Breast epithelium (tissue), 4 donors: ENCODE measurements at places on chromosomes 3 and 15. TPM values are rescaled to one million over a fixed set of nuclear protein-coding genes. Genes with fewer than 3 reads are reported as not detected.

The GOLGA8G gene
- total RNA-seq = not detected

The IQCF5 gene
- not detected for total RNA-seq

DNA sequence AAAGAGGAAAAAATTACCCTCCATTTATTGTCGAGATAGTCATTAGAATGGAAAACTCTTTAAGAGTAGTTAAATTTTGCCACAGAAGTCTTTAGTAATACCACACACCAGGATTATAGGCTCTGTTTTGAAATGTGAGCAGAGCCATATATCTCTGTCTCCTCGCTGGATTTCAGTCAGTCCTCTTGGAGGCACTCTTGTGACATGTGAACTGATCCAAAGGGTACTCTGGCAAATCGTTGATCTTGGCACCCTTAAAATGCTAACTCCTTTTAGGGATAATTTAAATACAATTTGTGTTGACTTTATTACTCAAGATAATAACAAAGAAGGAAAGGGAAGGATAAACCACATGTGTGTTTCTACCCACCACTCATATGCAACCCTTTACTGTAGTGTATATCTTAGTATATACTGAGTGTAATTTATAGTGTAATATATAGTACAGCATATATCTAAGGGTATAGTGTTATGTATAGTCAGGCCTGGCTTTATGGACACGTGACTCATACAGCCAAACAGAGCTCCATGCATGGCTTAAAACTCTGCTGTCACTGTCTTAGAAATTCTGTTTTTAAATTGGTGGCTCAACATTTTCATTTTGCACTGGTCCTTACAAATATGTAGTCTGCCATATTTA lies 12.3 kb upstream of the KPNA4 start:
- DNase-seq = no peak

GRCh38 chr3:40104441-40104840 lies 205.1 kb upstream of the EIF1B start:
- no peak for DNase-seq

- no peak for DNase-seq
Measured at GRCh38 chr3:72077473-72078259, 292.7 kb upstream of the PROK2 start.

- DNase-seq = no peak
Measured at GRCh38 chr3:161070980-161071663, 34.0 kb downstream of the B3GALNT1 start.

- DNase-seq = no peak
Measured at GRCh38 chr3:62049033-62049432, 324.3 kb downstream of the FEZF2 start.

The AAGAB gene
- 23.2 TPM for total RNA-seq

DNA sequence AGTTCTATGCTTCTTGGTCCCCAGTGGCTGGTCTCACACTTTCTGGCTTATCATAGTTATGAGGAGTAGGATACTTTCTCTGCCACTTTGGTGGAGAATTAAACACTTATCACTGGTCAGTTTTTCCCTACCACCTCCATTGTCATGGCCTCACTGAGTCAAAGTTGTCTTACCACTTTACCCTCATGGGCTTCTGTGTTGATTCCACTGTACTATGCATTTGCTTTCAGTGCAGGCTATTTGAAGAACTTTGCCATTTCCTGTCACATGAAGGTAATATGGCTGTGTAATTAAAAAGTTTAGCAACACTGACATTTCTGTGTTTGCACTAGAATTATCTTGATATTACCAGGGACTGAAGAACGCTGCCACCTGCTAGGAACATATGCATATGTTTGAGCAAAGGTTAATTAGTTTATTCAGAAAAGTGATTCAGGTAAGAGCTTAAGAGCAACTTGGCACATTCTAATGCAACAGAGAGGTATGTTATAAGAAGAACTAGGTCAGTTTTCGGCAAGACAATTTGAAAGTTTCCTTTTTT lies 377.3 kb downstream of the PDCD6IP start:
- no peak for DNase-seq

GRCh38 chr3:176403531-176403930 lies 793.8 kb downstream of the TBL1XR1 start:
- no peak for DNase-seq

DNA sequence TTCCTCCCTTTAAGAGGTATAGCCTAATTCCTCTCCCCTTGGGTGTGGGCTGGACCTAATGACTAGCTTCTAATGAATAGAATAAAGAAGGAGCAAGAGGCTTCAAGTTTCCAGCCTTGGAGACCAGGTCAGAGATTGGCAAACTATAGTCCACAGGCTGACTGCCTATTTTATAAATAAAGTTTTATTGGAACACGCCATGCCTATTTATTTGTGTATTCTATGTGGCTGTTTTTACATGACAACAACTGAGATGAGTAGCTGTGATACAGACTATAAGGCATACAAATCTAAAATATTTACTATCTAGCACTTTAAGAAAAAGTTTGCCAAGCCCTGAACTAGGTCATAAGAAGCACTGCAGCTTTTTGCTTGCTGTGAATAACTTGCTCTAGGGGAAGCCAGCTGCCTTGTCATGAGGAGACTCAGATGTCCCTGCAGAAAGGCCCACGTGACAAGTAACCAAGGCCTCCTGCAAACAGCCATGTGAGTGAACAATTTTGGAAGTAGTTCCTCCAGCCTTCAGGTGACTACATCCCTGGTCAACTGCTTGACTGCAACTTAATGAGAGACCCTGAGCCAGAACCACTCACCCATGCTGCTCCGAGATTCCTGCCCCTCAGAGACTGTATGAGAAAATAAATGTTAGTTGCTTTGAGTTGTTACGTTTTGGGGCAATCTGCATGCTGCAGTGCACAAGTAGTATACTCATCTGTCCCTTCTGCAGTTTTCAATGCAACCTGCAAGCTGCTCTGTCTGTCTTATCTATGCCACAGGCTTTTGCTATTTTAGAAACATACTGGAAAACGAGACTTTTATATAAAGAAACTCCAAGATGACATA lies 21.1 kb upstream of the MAP3K13 start:
- no peak for DNase-seq

The EPHA3 gene
- total RNA-seq = 1.0 TPM

The LACTB gene
- total RNA-seq = 17.6 TPM

DNA sequence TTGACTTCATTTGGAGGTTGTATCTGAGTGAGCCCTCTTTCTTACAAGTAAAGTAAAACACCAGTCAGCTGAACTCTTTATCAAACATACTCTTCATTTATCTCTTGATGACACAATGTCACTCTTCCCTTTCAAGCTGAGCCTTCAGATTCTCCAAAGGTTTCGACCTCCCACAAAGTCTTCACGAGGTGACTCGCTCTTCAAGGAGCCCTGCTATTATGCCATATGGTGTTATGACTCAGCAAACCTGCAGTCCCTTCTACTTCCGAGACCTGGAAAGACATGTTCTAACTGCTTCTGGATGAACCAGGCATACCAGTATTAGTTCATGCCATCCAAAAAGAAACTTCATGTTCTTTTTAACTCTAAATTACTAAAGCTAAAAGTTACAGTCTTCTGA lies 23.1 kb downstream of the AADAC start:
- peak; percentile 19 for DNase-seq

DNA sequence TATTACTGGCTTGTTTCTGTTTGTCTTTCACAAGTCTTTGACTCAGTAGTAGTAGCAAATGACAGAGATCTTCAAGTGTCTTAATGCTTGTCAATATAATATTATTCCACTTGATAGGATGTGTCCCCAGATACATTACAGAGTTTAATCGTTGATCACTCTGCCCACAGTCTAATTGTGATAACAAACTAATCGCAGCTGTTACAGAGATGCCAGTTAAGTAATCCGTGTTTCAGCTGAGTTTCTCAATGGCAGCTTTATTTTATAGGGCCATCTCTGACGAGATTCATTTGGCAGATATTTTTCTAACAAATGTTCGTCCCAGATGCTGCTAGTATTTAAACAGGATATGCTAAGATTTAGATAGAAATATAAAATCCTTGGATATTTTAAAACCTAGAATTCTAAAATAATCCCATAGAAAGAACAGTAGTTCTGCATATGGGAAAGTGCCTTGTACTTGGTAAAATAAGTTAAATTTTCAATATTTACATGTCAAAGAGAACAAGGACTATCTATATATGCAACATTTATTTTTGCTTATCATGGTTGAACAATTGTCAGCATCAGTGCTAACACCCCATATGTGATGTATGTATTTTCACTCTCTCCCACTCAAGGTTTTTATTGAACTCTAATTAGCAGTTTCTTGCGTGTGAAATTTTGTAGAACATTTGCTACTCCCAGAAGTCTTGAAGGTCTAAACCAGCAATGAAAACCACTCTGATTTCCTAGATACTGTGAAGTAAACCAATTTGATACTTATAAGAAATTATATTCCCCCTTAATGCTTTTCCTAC lies 185.5 kb downstream of the MBNL1 start:
- DNase-seq = no peak

GRCh38 chr3:167406876-167407492 lies 26.9 kb upstream of the ZBBX start:
- no peak for DNase-seq

DNA sequence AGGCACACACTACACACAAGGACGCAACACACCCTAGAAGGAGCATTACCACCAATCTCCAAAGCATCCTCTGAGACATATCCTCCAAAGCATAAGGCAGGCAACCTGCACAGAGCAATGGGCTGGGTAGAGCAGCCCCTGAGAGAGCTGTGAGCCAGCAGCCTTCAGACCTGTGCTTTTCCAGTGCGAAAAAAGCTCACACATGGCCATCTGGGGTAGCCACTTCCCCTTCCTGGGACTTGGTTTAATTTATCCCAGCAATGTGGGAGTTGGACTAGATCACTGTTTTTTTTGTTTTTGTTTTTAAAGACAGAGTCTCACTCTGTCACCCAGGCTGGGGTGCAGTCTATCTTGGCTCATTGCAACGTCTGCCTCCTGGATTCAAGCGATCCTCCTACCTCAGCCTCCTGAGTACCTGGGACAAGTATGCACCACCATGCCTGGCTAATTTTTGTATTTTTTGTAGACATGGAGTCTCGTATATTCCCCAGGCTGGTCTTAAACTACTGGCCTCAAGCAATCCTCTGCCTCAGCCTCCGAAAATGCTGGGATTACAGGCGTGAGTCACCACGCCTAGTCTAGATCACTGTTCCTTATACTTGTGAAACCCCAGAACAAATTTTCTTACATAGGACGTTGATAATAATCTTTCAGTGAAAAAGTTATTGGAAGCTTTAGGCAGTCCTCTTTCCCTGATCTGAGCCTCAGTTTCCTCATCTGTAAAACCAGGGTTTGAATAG lies 18.9 kb downstream of the PTPN23 start:
- DNase-seq = no peak

DNA sequence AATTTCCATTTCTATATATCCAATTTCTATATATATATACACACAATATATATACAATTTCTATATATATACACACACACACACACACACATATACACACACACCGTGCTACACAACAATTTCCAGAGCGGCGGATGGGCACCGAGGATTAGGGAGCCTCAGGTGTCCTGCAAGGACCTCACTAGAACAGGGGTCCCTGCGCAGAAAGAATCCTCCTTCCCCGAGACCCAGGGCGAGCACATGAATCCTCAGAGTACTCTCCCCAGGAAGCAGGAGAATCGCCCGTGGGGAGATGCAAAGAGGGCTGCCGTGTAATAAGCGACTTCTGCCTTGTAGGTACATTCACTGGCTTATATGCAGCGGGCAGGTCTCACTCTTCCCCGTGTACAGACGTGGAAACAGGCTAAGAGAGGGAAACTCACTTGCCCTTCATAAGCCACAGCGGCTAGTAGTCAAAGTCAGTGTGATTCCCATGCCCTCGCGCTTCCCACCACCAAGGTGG lies 467 bp downstream of the PIF1 start:
- no peak for DNase-seq

- no peak for DNase-seq
Measured at GRCh38 chr3:119156868-119157267, 10.9 kb downstream of the TEX55 start.

GRCh38 chr15:82951472-82952157 lies 905 bp downstream of the HOMER2 start:
- DNase-seq = no peak

- DNase-seq = no peak
Measured at GRCh38 chr3:126212620-126213378, 32.4 kb upstream of the ALDH1L1 start.

- no peak for DNase-seq
Measured at GRCh38 chr15:101210466-101210865, 41.4 kb downstream of the CHSY1 start.

- DNase-seq = no peak
Measured at GRCh38 chr3:22372292-22373062, 621.5 kb upstream of the ZNF385D start.

DNA sequence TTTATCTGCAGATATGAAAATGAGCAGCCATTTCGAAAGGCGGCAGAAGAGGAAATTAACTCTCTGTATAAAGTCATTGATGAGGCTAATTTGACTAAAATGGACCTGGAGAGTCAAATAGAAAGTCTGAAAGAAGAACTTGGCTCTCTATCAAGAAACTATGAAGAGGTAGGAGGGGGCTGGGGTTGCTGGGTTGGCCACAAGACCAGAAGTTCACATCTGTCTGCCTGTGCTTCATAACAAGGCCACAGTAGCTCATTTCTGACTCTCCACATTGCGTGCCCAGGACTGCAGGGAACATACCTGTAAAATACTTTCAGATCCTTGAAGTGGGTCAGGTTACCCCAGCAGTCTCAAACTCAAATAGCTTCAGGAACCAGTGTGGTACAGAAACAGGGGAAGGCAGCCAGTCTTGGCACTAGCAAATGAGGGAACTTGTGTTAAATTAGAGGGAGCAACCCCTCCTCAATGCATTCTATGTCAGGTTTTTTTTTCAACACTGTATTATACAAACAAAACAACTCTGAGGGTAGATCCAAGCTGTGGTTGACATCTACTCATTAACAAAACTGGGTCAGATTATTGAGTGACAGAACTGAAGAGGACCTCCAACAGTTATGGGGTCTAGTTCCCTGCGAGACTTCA lies 48.7 kb downstream of the BFSP2 start:
- DNase-seq = no peak

DNA sequence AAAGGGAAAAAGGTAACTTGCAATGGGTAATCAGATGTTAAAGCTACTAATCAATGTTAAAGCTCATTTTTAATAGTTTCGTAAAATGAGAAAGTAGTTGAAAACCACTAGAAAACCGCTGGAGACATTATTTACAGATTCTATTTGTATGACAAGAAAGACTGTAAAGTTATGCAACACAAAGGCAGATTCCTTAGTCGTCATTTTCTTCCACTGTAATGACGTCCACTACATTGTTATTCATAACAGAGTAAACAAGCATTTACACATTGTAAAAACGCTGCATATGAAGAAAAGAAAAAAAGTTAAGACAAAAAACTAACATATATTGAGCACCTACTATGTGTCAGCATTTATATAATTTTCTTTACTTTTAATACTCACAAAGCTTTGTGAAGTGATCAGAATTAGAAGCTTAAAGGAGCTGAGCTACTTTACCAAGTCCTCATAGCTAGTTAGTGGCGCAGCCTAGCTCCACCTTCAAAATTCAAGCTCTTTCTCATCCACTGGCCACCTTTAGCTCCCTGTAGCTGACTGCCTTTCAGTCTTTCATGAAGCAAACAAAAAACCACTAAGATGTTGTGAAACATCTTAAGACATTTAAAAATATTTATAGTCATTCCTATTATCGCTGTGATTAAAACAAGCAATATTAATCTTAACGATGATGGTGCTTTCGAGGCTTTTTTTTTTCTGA lies 100.1 kb upstream of the CDIN1 start:
- no peak for DNase-seq
